ENCODE measurements at places on chromosomes 16 and 17. TPM values are rescaled to one million over a fixed set of nuclear protein-coding genes. Genes with fewer than 3 reads are reported as not detected.

DNA sequence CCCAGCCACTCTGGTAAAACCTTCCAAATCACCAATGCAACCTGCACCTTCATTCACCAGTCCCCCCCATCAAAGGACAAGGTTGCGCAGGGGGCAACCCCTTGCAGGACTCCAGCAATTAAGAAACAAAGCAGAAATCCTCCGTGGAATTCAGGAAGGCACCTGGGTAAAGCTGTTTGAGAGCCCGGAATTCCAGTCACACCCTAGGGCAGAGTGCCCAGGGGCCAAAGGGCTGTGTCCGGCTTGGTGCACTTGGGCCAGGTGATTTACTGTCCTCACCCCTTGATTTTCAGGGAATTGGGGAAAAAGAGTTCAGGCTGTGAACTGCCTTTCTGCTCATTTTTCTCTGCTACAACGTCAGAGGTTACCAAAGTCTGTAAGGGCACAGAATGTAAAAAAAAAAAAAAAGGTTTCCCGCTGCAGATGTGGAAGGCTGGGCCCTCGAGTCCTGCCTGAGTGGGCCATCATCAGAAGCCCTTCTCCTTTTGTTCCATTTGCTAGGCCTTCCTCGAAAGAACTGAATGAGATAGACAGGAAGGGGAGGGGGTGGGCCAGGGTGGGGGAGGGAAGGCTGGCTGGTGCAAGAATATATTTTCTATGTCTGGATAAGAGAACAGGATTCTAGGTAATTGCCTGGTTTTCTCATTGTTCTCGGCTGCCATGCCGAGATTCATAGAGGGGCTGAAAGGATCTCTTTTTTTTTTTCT, 266.5 kb upstream of the PSMD7 start:
- no peak for DNase-seq

Gene HSD17B1
- polyA plus RNA-seq, result 5.8 TPM

Gene SAP30BP
- 99.6 TPM for polyA plus RNA-seq

DNA sequence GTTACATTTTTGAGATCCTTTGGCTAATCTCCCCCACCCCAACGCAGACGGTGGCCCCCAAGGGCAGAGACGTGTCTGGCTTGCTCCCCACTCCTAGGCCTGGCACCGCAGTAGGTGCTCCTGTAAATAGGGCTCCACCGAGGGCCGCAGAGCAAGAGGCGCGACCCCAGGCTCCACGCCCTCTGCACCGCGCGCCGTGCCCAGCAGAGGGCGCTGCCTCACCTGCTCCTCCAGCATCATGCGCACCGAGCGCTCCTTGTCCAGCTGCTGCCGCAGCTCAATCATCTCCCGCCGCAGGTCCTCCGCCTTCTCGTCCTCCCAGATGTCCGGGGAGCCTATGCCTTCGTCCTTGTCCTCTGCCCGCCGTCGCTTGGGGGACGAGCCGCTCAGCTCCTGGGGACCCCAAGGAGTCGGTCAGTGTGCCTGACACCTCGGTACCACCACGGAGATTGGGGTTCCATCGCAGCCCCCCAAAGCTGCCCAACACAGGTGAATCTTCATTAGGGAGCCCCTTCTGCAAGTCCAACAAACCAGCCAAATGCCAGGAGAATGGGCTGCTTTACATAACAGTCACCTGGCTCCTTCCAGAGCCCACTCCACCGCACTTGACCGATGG, 11.2 kb downstream of the TFAP4 start:
- no peak for DNase-seq

Gene TBC1D3H
- not detected for polyA plus RNA-seq

Gene EPX
- 0.73 TPM for polyA plus RNA-seq

Gene MFSD11
- 26.8 TPM for polyA plus RNA-seq

Gene CD300E
- polyA plus RNA-seq, result 0.09 TPM

Gene GSG1L
- 0.65 TPM for polyA plus RNA-seq

DNA sequence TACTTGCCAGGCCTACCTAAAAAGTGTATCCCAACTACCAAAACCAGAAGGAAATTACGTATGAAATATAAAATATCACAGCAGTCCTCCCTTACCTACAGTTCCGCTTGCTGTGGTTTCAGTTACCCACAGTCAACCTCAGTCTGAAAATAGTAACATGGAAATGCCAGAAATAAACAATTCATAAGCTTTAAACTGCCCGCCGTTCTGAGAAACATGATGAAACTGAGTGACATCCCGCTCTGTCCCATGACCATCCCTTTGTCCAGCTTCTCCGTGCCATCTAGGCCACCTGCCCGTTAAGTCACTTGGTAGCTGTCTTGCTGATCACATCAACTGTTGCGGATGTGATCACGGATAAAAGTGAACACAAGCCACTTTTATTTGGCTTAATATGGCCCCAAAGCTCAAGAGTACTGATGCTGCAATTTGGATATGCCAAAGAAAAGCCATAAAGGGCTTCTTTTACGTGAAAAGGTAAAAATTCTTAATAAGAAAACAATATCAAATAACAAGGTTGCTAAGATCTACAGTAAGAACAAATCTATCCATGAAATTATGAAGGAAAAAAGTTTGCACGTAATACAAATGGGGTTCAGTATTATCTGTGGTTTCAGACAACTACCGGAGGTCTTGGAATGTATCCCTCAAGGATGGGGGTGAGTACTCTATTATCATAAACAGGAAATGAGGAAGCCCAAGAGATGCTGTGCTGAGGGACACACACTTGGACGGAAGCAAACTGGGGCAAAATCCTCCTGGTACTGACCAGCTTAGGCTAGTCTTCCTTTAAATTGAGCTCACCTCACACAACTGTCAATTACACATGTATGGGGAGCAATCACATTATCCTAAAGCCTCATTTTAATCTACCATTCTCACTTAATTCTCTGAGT, 8.2 kb downstream of the USP22 start:
- DNase-seq, result no peak

Gene DEXI
- 44.5 TPM for polyA plus RNA-seq
